Mammary microvascular endothelial cell (primary cell): ENCODE measurements at places on chromosomes 11 and 22. TPM values are rescaled to one million over a fixed set of nuclear protein-coding genes. Genes with fewer than 3 reads are reported as not detected.

SLC35F2 gene
- 36.6 and 42.5 TPM in 2 replicates for total RNA-seq

HTR3A gene
- not detected in 2 replicates for total RNA-seq

GVQW3 gene
- not detected in 2 replicates for total RNA-seq

PRDM10 gene
- 5.2 and 5.6 TPM in 2 replicates for total RNA-seq

CCDC73 gene
- total RNA-seq: not detected in 2 replicates

ATG16L2 gene
- 7.3 and 8.9 TPM in 2 replicates for total RNA-seq

CNGA4 gene
- not detected in 2 replicates for total RNA-seq

RPS3 gene
- total RNA-seq: 1,668 and 1,957 TPM in 2 replicates

GLB1L3 gene
- total RNA-seq: not detected in 2 replicates

ACCS gene
- total RNA-seq: 2.5 and 3.2 TPM in 2 replicates

MRGPRX3 gene
- not detected in 2 replicates for total RNA-seq

SHANK3 gene
- 27.8 and 32.5 TPM in 2 replicates for total RNA-seq

SUSD2 gene
- under 0.01 and 0.15 TPM in 2 replicates for total RNA-seq

GTF2H1 gene
- 48.1 and 62.7 TPM in 2 replicates for total RNA-seq

GAB4 gene
- total RNA-seq: not detected in 2 replicates

FAM83F gene
- not detected in 2 replicates for total RNA-seq

KRTAP5-11 gene
- not detected in 2 replicates for total RNA-seq
